Stimulated activated CD4-positive, alpha-beta T cell treated with anti-CD3 and anti-CD28 coated beads, Interleukin-2, amount 100 ng/mL, for 4 hours (primary cell): ENCODE measurements at places on chromosomes 2 and 18.

DNA sequence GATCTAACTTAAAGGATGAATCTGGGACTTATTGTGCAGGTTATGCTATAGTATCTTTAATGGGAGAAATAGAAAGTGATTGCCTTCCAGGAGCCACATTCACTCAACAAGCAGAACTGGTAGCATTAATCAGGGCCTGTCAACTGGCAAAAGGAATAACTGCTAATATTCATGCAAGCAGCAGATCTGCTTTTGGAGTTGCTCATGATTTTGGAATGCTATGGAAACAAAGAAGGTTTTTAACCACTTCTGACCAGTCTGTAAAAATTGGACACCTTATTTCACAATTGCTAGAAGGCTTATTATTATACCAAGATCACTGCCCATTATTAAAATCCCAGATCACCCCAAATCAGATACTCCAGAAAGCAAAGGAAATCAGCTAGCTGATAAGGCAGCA is 200.4 kb downstream of the MREG start:
- no peak for DNase-seq

GRCh38 chr18:67608615-67609273 is 92.2 kb upstream of the DSEL start:
- no peak for DNase-seq

DNA sequence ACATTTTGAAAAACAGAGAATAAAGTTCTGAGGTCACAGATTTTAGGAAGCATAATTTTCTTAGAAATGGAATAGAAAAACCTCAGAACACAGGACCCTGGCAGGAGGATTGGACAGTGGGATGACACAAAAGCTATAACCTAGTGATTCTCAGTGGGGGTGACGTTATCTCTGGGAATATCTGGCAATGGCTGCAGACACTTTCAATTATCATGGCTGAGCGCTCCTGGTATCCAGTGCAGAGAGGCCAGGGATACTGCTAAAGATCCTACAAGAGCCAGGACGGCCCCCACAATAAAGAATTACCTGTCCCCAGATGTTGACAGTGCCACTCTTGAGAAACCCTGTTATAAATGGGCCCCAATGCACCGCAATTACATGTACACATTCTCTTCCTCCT is 117.2 kb upstream of the SPRED2 start:
- no peak for DNase-seq

- DNase-seq = no peak
These were observed 4.1 kb downstream of the ABCG8 start for GRCh38 chr2:43842866-43843226.

- no peak for DNase-seq
These were observed 280.4 kb downstream of the C1D start for GRCh38 chr2:67782443-67782842.

- DNase-seq = no peak
These were observed 184.3 kb downstream of the GULP1 start for GRCh38 chr2:188475945-188476344.

- DNase-seq = no peak
These were observed 111.1 kb downstream of the ZNF532 start for GRCh38 chr18:58975781-58976180.

- no peak for DNase-seq
These were observed 3.6 kb upstream of the SH2D6 start for GRCh38 chr2:85414761-85415553.

- DNase-seq = no peak
These were observed 156.0 kb downstream of the TFCP2L1 start for GRCh38 chr2:121128741-121129659.

GRCh38 chr2:231259104-231259503 is 60.7 kb downstream of the ARMC9 start:
- DNase-seq = no peak

GRCh38 chr2:238947920-238948710 is 100.2 kb downstream of the TWIST2 start:
- no peak for DNase-seq

- DNase-seq = no peak
These were observed 46.4 kb upstream of the REEP1 start for GRCh38 chr2:86383844-86384243.

DNA sequence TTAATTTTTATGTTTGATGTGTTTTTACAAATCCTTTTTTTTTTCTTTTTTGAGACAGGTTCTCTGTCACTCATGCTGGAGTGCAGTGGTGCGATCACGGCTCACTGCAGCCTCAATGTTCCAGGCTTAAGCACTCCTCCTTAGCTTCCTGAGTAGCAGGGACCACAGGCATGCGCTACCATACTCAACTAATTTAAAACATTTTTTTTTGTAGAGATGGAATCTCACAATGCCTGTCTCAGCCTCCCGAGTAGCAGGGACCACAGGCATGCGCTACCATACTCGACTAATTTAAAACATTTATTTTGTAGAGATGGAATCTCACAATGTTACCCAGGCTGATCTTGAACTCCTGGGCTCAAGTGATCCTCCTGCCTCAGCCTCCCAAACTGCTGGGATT is 3.2 kb downstream of the NOTO start:
- no peak for DNase-seq

DNA sequence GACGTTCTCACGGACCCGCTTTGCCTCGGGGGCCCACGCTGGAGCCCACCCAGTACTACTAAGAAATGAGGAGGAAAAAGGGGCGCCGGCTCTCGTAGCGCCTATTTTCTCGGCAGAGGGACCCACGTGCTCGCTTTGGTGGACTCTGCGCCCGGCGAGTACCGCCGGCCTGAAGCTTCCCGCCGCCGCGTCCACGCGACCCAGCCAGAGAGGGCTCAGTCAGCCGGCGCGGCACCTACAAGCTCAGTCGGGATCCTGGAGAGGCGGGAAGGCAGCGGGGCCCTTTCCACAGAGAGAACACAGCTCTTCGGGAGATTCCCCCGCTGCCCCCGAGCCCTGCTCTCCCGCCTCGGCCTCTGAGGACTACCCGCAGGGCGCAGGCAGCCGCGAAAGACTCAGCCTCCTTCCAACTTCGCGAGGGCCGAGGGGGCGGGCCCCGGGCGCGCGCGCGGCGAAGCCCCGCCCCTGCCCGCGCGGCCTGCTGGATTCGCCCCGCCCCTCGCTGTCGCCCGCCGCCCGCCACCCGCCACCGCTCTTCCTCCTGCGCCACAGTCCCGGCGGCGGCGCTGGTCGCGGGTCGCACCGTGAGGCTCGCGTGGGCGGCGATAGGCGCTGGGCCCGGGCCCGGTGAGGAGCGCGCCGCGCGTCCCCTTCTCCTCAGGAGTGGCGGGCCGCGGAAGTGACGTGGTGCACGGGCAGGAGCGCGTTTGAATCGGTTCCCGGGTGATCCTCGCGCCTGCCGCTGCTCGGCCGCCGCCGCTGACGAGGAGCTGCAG is at the start of gene SMCHD1:
SMCHD1 (plus strand) TSS at position 549 of the 776 bp plus-strand sequence. CDS start 350 bp downstream, outside the sequence.
- DNase-seq = peak; percentile 91

DNA sequence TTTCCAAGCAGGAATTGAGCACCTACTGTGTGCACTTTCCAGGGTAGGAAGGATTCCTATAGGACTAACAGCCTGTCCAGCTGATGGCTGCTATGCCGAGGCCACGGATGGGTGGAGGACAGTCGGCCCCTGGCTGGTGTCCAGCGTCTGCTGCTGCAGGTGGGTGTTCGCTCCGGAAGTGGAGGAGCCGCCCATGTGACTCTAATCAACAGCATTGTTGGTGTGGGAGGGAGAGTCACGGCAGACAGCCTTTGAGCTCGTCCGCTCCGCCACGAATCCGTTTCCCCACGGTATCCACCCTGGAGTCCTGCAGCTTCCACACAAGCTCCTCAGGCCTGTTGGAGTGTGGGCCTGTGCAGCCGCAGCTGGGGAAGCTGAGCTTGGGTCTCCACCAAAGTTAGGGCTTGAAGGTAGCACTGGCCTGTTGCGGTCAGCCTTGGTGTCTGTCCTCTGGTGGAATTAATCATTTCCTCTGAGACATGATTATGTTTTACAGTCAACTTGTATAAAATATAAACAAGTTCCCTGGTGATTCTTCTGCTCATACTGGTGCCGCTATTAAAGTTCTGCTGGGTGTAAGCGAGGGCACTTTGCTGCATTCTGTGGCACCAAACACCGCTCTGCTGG is 185.9 kb upstream of the TPO start:
- DNase-seq = no peak

DNA sequence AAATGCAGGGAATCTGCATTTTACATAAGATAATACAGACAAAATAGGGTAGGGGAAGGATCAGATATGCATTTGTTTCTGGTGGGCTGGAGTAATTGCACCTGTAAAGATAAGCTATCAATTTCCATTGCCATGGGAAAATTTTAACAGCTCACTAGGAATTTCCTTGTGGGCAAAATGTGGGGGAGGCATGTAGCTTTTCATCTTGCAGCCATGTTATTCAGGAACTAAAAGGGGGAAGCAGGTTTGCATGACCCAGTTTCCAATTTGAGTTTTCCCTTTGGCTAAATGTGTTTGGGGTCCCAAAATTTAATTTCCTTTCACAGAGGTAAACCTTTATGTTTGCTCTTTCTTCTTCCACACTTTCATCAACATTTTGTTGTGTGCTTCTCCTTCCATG is 624.4 kb downstream of the NYAP2 start:
- DNase-seq = no peak

DNA sequence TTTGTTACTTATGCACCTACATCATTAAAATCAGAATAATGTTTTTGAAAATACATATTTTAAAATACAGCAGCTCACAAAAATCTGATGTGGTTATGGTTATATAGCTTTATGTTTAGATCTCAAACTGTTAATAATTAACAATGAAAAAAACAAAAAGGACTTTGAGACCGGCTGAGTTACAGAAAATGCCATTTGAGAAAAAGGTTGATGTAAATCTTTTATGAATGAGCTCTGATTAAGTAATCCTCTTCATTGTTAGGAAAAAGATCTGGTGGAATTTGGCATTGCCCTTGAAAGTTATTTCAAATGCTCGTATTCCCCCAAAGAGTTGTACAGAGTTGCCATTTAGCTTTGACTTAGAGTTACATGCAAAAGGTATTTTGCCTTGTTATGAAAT is 82.8 kb upstream of the PROKR1 start:
- no peak for DNase-seq

DNA sequence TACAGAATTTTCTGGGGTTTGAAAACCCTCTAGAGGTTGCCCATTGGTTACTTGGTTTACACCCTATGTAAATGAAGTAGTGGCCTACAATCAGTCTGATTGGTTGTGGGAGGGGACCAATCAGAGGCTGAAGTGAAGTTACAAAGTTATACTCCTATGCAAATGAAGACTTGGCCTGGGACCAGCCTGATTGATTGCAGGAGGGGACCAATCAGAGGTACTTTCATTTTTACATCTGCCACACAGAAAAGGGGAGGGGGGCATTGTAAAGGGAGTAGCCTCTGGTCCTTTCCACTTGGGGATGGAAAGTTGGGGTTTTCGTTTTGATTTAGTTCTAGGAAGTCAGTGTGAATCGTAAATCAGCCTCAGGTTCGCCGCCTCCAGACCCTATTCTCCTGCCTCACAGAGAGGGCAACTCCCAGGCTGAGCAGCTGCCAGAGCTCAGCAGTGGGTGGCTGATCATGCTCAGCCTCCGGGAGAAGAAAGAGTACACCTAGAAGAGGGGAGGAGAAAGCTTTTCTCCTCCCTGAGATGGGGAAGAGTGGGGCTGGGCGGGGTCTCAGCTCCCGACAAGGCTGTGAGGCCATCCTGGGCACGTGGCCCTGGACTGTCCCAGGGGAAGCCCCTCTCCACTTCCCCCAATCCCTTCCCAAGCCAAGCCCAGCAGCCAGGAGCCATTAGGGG is 372.5 kb downstream of the GALR1 start:
- no peak for DNase-seq

DNA sequence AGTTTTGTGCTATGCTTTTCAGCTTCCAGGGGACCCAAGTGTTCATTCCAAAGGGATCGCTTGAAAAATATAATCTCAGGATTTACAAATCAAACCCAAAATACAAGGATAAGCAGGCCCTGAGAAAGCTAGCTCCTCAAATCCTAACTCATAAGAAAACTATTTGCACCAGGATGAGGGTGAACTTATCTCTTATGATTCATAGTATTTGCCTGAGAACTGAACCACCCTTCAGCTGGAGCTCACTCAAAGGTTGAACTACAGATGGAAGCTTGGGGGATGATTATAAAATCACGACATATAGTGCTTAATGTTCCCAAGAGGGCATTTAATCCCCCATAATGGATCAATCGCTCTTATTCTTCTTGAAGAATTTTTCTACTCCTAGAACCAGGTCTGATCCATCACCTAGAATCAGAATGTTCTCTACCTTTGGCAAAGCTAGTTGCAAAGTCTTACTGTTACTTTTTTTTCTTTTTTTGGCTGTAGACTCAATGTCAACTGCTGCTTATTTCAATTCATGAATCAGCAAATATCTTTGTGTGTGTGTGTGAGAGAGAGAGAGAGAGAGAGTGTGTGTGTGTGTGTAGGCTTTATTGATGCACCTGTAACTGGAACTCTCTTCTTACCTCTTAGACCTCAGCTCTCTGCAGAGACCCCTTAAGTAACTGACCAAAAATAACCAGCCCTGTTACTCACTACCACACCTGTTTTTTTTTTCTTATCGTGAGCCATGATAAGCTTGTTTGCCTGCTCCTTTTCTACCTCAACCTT is 44.8 kb downstream of the ARL4C start:
- no peak for DNase-seq

DNA sequence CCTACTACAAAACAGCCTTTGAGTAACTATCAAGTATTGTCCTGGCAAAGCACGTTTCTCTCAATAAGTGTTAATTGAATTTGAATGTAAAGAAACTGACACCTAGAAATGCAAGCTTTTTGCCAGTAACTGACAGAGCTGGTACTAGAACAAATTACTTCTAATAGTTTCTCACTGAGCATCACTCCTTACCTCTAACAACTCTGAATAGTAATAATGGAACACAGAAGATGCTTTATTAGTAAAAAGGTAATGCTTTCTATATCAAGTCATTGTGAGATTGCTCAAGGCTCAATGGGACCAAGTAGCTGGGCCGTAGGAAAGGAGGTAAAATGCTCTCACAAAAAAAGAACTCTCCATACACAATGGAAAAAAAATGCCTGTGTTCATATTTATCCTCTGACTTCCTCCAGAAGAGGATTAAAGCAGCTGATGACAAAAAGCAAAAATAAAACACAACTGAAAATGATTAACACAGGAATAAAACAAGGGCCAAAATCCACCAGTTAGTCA is 11.8 kb downstream of the RASGRP3 start:
- no peak for DNase-seq

DNA sequence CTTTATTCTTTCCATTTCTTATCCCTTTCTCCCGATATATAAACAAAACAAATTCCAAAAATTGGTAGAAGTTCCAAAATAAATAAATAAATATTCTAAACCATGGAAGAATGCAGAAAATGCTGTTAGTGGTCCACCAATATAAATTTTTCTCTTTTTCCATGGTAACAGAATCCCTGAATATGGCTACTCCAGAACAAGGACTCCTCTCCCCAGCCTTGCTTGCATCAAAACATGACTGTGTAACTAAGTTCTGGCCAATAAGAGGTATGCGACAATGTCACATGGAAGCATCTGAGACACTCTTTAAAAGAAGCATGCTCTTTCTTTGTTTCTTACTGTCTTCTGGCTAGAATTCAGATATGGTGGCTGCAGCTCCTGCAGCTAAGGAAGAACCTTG is 325.1 kb upstream of the TANK start:
- no peak for DNase-seq

DNA sequence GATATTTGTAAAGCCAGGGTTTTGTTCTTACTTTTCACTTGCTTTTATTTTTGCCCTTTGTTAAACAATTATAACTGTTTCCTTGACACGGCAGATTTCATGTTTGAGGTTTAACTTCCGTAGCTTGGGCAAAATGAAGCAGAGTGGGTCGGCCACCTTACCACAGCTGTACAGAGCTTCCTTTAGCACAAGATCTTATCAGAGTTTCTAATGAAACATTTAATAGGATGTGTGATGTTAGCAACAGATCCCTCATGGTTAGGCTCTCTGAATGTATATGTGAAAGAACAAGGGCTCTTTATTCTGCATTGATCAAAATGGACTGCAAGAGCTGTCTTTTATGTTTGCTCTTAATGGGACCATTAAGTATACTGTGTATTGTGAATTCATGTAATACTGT is 22.3 kb downstream of the RNF125 start:
- DNase-seq = no peak
